ENCODE measurements at places on chromosomes 1 and 21. TPM values are rescaled to one million over a fixed set of nuclear protein-coding genes. Genes with fewer than 3 reads are reported as not detected.
A peak's percentile ranks its signal among the peaks of the same experiment; 100 is the strongest.

The RAB3B gene
- not detected for total RNA-seq

The PLK3 gene
- total RNA-seq, result 6.2 TPM

The FCRL2 gene
- not detected for total RNA-seq

The MYOG gene
- total RNA-seq, result not detected

The HCRTR1 gene
- total RNA-seq, result 0.46 TPM

The CHODL gene
- total RNA-seq, result not detected

GRCh38 chr1:15691434-15692032 is 7.4 kb downstream of the PLEKHM2 start:
- peak; percentile 68 for DNase-seq

- no peak for DNase-seq
Observed at GRCh38 chr21:42724226-42724920, 71.0 kb downstream of the PDE9A start.

GRCh38 chr1:117754061-117754969 is 148.5 kb downstream of the TENT5C start:
- no peak for DNase-seq

GRCh38 chr1:8040586-8040985 is 14.5 kb upstream of the ERRFI1 start:
- DNase-seq, result peak; percentile 71

- DNase-seq, result no peak
Observed at GRCh38 chr1:109923946-109924275, 13.3 kb downstream of the CSF1 start.

DNA sequence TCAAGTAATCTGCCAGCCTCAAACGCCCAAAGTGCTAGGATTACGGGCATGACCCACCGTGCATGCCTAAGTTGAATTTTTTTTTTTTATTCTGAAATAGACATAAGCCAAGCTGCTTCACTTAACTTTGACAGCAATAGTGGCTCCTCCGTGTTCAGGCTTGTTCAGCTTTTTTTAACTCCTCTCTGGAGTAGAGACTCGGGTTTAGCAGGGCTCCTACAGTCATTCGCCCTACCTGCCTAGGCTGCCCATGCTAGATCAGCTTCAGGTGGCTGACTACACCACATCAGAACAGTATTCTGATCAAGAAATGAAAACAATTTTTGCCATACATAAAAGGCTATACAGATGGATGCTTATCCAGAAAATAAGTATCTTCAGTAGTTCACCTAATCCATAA is 14.7 kb downstream of the ARID4B start:
- no peak for DNase-seq

DNA sequence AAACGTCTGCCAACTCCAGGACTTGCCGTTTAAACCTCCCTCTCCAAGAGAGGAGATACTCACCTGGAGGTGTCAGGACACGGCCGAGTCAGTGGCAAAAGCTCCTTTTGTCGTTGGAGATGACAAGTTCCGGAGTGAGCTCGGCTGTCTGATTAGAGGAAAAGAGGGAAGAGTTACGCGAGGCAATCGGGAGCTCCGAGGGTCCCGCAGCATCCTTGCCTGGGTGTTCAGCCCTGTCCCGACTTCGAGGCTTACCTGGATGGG is 497 bp downstream of the ID3 start:
- no peak for DNase-seq

DNA sequence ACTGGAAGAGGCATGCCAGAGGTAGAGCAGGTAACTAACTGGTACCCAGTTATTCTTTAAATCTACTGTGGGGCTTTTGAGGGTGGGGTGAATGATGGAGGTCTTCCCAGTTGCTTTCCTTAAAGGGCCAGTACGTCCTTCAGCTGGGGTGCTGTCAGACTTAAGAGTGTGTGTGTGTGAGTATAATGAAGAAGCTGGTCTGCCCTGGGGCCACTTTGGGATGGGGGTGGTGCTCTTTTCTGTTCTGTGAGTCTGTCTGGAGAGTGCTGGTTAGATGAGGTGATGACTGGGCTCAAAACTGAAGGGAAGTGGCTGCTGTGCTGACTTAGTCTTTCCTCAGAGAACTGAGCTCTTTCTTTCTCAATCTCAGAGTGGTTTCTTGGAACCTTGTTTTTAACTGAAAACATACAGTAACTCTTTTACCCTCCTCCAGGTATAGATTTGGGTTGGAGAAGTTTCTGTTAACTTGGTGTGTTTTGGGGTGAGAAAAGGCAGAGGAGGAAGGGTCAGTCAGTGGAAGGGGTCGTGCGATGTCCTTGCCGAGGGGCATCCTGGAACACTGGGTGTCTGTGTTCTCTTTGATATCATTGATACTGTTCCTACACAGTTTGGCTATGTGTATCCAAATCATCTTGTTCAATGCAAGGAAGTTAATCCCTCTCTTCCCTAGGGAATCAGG is 746 bp downstream of the MACF1 start:
- peak; percentile 50 for DNase-seq

GRCh38 chr1:68820151-68820550 is 323.3 kb upstream of the DEPDC1 start:
- no peak for DNase-seq

DNA sequence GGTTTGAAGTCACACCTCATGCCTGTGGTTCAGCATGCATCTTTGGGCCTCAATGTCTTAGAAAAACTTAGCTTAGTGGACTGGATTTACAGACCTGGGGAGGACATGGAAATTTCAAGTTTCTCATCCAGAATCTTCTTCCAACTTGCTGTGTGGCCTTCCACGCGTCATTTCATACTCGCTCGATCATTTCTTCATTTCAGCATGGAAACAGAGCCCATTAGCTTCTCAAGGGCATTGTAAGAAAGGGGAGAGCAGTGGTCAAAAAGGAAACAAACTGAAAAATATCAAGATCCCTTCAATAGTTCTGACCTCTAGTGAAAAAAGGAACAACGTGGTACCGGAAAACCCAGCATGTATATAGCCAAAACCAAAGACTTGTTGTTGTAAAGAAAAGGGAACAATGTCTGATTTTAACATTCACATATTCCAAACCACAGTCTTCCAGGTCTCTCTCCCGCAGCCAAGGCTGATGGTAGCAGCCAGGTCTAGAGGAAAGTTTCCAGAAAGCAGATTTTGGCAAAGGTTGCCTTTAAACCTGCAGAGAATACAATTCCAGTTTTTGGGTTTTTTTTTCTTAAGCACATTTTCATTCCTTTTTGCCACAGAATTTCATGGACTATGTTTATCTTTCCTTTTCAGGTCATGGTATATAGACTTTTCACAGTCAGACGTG is 97.0 kb upstream of the CDC42BPA start:
- no peak for DNase-seq

DNA sequence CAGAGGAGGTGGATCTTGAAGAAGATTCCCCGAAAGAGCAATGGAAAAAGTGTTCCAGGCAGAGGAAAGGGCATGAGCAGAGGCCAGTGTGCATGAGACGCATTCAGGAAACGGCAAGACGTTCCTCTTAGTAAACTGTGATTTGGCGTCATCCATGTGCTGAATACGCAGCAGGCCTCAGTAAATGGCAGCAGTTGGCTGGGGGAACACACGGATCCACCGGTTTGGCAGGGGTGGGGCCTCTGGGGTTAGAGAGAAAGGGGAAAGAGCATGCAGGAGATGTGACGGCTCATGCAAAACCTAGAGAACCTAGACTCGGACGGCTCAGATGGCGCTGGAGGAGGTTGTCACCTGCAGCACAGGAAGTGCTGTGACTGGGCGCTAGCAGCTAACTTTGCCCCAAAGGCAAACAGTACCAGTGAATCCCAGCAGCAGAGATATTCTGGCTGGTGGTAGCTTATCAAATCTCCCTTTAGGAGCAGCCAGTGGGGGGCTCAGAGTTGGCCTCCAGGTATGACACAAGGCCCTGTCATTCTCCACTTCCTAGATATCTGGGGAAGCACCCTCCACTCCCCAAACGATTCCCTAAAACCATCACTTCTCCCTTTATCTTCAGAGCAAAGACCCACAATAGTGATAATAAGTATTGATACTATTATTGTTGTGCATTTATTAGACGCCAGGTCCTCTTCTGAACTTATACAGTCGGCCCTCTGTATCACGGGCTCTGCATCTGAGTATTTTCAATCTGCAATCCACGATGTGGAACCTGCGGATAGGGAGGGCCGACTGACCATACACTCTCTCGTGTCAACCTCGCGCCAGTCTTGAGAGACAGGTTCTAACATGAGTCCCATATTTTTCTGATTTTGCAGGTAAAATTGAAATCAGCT is 7.6 kb downstream of the LAPTM5 start:
- DNase-seq, result no peak

DNA sequence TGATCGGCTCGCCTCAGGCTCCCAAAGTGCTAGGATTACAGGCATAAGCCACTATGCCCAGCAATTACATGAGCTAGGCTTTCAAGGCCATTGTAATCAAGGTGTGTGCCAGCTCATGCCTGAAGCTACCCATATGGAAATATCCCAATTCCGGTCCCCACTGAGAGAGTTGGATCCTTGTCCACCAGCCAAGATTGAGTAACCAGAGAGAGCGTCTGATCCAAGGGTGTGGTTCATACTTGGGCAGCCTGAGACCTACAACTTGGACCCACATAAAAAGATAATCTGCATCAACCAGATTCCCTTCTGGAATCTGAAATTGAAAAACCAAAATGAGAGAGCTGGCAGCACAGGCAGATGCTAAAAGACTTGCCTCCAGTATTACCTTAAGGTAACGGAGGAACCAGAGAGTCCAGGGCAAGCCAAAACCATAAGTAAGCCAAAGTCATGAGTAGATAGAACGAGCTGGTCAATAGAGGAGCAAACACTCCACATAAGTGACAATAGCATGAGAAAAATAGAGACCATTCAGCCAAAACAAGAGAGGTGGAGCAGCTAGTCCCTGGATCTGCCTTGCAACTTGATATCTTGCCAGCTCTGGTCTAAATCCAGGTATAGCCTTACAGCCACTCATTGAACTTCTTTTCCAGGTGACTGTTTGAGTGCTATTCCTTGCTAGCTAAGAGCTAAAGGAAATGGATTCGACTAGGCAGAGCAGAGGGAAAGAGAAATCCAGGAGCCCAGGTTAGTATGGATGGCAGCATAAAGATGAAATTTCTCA is 63.8 kb upstream of the ATP1A1 start:
- no peak for DNase-seq

- no peak for DNase-seq
Observed at GRCh38 chr21:26501495-26502021, 71.5 kb downstream of the CYYR1 start.

DNA sequence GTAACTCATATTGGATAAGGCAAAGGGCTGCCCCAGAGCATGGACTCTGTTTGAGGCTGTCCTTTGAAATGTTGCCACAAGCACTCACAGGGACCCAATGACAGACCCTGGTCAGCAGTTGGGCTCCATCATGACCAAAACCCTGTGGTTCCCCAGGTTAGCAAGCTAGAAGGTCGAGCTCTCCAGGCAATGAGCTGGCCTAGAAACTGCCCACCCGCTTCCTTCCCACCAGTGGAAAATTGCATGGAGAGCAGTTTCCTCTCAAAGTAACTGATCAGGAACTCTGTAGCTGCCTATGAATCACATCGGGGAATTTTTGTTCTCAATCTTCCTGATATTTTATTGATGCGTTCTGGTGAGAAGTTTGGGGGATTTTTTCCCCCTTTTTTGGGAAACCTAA is 52.8 kb downstream of the FHAD1 start:
- DNase-seq, result no peak

GRCh38 chr1:171017426-171017825 is 73.3 kb upstream of the FMO3 start:
- DNase-seq, result no peak

Measured in Right ventricle myocardium superior (tissue), 1 donor.